AML-193 (cell line): ENCODE measurements at places on chromosomes 11 and 22.

- no peak for DNase-seq
These were observed 650 bp downstream of the GUCY1A2 start for GRCh38 chr11:107017433-107018218.

GRCh38 chr11:15660496-15660895, 545.8 kb downstream of the INSC start:
- no peak for DNase-seq

- no peak for DNase-seq
These were observed 20.7 kb downstream of the PIK3C2A start for GRCh38 chr11:17186932-17187692.

DNA sequence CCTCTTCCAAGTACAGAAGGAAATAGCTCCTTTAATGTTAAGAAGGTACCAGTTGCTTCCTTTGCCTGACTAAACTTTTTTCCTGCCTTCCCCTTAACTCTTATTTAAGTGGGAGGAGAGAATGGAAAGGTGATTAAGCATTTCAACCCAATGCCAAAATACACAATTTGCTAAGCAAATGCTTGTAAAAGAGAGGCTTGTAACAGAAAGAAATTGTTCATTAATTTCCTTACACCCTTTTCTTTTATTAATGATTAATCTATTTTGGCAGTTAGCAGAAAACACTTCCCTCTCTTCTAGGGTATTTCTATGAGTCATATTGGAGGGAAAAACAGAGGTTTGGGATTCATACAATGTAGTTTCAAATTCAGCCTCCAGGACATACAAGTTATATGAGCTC, 427.6 kb upstream of the FAT3 start:
- no peak for DNase-seq

DNA sequence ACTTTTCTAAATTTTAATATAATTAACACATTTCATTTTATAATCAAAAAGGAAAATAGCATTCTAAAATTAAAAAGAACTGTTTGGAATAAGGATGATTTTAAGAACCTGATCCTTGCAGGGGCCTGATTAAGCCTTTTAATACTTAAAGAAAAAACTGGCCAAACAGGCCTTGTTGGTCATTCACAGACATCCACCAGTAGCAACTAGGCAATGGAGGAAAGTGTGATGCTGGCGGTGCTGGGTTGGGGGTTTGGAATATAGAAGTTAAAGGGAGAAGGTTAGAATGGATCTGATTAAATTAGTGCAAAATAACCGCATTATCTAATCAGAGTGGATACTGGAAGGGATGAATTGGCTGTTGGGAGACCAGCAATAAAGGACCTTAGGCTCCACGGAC, 16.9 kb upstream of the TEAD1 start:
- no peak for DNase-seq

- DNase-seq: no peak
These were observed 385.0 kb upstream of the DDI1 start for GRCh38 chr11:103651341-103651998.

DNA sequence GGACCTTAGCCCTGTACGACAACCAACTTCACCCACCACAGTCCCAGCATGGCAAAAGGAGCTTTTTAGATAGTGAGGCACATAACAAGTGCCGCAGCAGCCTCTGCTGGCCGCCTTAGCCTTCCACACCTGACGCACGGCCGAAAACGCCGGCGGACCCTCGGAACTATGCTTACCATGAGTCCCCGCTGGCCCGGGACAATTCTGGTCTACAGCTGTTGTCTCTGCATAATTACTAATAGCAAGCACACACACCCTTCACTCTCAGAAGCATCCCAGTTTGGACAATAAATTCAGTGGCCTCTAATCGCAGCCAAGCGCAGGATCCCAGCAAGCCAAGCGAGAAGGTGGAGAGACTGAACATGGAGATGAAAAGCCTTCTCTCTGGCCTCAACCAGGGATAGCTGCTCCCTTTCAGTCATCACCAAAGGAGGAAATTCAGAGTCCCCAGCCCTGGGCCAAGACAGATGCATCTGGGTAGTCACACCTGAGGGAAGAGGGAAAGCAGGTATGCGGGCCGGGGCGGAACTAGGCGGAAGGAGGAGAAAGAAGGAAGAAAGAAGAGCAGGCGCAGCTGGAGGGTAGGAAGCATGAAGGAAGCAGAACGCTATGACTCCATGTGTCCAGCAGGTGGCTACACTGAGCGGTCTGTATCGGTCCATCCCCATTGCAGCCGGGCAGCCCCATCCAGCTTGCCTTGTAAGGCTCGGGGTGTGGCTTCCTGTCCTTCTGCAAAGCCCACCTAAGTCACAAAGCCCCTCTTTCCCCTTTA, 40.3 kb downstream of the BUD13 start:
- peak; percentile 58 for DNase-seq

DNA sequence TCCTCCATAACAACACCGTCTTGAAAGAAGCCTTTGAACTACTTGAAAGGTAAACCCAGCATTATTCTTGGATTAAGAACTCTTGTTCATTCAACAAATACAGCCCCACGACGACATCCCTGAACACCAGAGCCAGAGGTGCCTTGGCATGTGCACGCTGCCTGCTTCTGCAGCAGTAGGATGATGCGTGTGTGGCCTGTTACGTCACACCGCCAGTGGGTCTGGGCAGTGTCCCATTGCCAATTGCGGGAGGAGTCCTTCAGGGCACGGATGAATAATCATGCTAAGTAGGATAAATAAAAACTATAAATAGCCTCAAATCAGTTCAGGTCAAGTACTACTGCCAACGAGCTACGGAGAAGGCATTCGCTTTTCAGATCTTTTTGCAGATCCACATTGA, 380.5 kb downstream of the SHANK2 start:
- DNase-seq: no peak

DNA sequence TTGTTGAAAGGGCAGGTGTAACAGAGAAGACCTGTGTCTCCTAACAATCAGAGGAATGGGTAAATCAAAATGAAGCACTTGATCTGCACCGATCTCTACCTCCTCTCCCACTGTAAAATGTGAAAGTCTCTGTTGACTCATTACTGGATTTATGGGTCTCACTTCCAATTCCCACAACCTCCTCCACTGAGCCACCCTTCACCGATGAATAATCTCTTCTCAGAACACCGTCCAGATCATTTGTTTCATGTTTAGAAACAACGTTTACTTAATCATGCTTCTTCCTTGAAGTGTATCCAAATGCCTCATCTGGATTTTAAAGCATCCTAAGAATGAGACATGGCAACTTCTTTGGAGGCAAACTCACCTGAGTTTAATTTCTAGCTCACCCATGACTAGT, 643.6 kb downstream of the ETS1 start:
- no peak for DNase-seq
